ENCODE measurements at places on chromosomes 6 and 20.
A peak's percentile ranks its signal among the peaks of the same experiment; 100 is the strongest.

DNA sequence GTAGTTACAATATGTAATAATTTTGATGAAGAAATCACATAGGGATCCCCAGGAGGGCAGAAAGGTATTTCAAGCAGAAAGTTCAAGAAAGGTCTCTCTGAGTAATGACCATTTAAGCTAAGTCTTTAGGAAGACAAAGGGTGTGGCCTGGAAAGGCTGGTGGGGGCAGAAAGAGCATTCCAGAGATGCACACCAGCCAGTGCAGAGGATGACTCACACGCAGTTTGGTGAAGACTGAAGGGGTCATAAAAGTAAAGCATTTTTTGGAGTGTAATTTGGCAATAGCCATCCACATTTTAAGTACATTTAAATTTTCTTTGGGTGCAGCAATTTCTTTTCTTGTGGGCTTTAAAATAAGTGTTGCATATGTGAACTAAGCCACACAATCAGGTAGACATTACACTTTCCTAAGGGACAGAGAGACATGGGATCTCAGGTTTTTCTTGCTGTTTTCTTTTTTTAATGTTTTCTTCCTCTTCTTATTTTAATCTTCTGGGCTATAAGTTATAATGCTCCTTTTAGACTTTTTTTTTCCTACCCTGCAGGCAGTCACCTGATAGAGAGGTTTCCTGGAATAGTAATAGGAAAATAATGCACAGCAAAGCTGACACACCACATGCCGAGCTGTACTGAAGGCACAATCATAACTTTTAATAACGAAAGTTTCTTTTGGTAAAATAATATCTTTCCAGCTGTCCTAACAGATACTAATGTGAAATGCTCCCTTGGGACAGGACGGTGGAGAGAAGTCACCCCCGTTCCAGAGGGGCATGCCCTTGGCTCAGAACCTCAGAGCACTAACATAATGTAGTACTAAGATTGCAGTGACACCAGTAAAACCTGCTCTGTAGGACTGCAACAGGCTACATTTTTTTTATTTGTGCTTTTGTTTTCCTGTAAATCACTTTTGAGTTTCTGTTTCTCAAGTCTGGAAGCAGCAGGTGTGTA is 49.6 kb upstream of the PTPRK start:
- no peak for DNase-seq

GRCh38 chr20:1165521-1165920 is 19.3 kb downstream of the TMEM74B start:
- DNase-seq: no peak

DNA sequence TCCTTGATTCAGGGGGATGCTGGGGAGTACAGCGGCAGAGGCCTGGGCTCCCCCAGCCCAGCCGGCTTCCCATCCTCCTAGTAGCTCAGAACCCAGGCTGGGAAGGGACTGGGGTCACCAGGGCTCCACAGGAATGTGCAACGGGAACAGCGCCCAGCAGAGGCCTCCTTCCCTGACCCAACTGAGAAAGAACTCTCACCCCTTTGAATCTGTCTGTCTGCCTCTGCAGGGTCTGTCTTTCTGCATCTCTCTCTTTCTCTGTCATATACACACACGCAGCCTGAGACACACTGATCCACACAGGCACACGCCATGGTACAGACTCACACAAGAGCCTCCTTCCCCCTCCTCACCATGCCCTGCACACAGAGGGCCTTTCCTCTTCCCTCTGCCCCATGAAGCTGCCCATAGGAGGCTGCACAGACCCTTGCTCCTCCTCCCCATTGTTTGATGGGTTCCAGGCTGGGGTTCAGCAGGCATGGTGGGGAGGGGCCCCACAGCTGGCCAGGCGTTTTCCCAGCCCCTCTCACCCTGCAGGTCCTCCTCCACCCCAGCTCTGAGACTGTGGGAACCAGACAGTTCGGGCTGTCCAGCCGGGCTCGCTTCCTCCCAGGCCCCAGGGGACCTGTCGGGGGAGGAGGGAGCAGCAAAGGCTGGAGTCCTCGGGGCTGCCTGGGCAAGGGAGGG is 2.8 kb downstream of the FOXS1 start:
- peak; percentile 69 for DNase-seq

GRCh38 chr6:69311888-69312287 is 484.9 kb downstream of the LMBRD1 start:
- no peak for DNase-seq

DNA sequence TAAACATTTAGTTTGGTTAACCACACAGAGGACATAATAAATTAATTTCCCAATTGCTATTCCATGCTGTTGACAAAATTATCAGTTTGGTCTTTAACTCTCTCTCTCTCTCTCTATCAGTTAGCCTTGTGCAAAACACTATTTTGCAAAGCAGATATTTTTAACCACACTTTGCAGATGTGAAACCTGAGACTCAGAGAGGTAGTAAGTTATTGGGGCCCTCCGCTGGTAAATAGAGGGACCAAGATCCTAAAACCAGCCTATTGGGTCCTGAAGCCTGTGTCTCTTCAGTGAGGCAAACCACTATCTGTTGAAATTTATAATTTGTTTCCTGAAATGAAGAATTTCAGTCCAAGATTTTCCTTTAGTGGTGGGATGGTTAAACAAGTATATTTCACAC is 231.0 kb downstream of the SOD2 start:
- no peak for DNase-seq

- DNase-seq: no peak
Observed at GRCh38 chr20:15977758-15978157, 595.5 kb downstream of the KIF16B start.

- DNase-seq: no peak
Observed at GRCh38 chr20:37356961-37357371, 11.0 kb downstream of the SRC start.

DNA sequence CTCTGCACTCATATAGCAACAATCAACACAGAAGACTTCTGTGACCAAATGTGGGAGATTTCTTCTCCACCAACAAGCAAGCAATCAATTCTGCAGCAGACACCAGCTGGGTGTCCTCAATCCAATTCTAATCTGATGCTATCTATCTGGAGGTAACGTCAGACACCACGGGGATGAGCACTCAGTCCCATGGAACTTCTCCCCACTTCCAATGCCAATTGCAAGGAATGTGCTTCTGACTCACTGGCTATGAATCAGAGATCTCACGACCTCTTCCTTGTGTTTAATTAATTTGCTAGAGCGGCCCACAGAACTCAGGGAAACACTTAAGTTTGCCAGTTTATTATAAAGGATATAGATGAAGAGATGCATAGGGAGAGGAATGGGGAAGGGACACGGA is 103.5 kb upstream of the SIRPG start:
- no peak for DNase-seq

DNA sequence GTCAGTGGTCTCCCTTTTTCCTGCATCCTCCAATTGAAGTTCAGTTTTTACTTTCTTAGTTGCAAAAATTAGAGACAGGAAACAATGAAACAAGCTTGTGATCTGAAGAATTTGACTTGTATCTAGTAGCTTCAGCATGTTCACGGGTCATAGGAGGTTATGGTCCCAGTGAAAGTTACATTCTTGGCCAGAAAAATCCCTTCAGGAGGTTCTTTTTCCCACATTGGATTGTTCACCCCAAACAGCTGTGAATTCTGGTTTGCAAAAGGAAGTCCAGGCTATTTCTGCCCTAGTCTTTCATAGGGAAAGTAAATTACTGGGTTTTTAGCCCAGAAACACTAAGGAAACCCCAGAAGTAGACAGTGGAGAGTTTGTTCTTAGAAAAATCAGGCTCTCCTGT is 8.1 kb downstream of the ANKS1A start:
- DNase-seq: no peak

DNA sequence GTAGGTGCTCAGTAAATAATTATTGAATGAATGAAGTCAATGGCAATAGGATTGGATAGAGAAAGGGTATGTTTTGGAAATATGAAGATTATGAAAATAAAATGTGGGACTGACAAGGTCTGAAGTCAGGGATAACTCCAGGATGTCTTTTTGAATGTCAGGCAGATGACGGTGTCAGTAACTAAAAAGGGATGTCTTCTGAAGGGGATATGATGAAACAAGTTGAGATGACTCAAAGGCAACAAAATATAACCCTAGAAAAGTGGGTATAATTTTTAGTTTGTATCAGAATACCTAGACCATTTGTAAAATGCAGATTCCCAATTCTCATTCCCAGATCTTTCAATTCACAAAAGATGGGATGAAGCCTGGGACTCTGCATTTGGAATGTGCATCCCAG is 257.3 kb upstream of the SGK1 start:
- DNase-seq: no peak

GRCh38 chr6:49151461-49151860 is 311.6 kb downstream of the MMUT start:
- no peak for DNase-seq

DNA sequence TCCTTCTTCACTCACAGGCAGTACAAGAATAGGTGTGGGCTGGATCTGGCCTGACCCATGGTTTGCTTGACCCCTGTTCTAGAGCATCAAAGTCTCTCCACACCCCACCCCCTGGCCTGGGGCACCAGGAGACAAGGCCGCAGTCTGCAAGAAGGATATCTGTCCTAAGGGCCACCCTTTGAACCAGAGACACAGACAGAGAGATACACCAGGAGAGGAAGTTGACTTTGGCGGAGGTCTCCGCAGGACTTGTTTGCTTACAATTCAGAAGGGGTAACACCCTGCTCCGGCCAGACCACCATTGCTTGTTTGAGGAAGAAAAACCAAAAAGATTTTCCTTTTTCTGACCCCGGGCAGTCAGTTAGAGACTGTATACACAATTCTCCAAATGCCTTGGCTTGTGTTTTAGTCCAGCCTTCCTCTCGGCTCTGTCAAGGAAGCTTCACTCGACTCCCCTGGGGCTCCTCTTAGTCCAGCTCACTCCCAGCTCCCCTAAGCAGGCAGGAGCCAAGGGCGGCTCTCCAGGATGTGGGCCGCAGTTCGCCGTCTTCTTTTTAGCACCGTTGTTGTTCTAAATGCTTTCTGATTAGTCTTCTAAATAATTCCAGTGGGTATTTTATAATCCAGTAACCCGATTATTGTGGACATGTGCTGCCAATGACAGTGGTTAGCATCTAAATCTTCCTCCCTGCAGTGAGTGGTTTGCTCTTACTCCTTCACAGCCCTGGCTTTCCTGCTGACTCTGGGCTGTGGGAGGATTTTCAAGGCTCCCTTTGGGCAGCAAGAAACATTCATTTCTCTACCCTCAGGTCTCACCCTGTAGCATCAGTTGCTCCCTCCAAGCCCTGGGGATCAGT is 58.6 kb upstream of the MRPS10 start:
- peak; percentile 62 for DNase-seq

All from ovary (tissue), 10 donors.